ENCODE measurements at places on chromosomes 2 and 18.

- peak; percentile 61 for DNase-seq
Measured at GRCh38 chr2:172083628-172084394, 1.5 kb upstream of the DLX1 start.

DNA sequence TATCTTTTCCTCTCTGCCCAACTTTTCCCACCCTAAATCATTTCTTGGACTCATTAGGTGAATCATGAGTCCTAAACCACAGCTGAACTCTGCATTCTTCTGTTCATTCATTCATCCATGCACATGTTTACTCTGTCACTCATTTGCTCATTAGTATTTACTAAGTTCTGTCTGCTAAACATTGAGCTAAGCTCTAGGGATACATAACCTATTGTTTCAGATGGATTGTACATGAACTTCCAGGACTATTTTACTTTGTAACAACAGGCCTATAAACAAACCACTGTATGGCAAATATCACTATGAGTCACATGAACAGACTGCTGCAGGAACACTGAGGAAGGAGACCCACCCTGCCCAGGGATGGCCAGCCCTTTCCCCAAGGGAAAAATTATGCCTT, 14.6 kb upstream of the DYNC2LI1 start:
- no peak for DNase-seq

DNA sequence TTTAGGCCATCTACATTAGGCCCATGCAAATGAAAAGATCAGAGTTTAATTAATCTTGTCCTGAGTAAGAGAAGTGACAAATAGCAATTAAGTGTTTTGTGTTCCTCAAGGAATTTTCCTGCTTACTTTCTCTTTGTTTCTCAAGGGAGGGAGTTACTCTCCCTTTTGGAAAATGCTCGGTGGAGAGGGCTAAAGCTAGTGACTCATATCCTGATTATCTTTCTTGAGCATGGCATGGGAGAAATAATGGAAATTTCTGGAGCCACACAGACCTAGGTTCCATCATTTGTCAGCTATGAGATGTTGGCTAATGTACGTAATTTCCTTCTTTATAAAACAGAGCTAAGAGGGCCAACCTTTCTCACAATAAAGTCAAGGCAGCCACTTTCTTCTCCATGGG, 177.1 kb downstream of the ETAA1 start:
- no peak for DNase-seq

GRCh38 chr2:20513946-20514345, 67.1 kb downstream of the RHOB start:
- DNase-seq: no peak

DNA sequence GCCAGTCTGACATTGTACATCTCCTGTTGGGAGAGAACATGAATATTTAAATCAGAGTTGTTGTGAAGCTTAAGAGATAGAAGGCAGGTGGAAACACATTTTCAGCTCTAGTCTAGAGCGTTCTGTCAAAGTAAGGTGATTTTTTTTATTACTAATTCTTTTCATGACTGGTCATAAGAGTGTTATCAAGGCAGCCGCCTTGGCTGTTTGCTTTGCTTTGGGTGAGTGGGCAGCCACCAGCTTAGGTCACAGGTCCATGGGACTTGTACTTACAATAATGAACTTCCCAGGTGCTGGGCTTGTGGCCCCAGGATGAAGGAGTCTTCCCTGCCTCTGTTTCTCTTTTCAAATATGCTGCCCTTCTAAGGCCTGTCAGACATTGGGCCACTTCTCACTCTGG, 256.3 kb downstream of the SRBD1 start:
- DNase-seq: no peak

DNA sequence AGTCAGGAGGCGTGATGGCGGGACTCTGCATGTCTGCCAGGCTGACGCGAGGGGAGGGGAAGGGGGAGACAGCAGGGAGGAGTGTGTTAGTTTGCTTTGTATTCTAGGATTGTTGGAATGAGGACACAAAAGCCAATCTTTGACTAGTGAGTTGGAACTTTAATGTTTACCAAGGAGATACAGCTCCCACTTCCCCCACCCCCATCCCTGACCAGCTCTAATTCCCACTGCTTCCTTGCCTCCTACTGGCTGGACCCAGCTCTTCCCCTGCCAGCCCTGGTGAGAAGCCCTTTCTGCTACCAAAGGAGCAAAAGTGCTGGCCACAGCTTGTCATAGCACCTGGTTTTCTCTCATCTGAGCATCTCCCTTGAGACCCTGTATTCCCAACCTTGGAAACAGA, 84.5 kb downstream of the CELF4 start:
- DNase-seq: no peak

DNA sequence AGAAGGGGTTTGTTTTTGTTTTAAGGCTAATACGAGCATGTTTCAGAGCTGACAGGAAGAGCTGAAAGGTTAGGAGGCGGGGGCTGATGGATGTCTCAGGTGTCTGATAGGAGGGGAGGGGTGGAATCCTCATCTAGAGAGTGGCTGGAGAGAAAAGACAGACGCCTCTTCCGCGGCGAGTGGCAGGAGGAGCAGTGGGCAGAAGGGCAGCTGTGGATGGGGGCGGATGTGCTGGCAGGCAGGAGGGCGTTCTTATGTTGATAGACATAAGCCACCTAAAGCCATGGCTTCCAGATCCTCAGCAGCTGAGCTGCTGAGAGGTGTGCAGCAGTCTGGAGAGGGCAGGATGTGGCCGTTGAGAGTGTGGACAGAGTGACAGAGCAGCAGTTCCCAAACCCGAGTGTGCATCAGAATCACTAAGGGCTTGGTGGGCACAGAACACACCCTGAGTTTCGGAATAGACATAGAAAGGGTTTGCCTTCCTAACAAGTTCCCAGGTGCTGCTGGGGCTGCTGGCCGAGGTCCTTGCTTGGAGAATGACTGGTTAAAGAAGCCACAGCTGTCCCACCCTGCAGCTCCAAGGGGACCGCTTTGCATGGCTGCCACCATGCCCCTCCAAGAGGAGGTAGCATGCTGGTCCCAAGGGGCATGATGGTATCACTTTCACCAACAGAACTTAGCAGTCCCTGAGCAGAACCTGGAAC, 3.0 kb upstream of the ITM2C start:
- no peak for DNase-seq

GRCh38 chr2:220707261-220707660, 864.8 kb downstream of the EPHA4 start:
- no peak for DNase-seq

DNA sequence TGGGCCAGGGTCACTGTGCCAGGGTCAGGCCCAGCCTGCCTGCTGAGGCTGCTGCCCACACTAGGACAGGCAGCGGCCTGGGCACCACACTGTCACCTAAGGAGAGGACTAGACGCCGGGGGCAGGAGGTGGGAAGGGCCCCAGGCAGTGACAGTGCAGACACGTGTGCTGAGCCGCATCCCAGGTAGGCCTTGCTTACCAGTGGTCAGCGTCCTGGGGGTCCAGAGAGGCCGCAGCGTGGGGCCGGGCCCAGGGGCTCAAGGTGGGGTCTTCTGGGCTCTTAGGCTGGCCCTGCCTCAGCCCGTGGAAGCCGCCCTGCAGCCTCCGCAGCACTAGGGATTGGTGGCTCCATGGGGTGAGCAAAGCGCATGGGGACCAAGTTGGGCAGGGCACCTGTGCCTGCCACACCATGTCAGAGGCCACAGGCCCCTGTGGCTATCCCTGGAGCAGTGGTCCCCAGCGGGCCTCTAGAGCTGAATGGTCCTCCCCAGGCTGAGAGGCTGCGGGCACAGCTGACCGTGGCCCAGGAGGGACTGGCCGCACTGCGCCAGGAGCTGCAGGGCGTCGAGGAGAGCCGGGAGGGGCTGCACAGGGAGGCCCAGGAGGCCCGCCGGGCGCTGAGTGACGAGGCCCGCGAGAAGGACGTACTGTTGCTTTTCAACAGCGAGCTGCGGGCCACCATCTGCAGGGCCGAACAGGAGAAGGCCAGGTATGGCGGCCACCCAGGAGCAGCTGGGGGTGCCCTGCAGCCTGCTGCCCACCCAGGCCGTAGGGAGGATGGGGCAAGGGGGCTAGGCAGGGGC, 35.2 kb upstream of the SNED1 start:
- no peak for DNase-seq

DNA sequence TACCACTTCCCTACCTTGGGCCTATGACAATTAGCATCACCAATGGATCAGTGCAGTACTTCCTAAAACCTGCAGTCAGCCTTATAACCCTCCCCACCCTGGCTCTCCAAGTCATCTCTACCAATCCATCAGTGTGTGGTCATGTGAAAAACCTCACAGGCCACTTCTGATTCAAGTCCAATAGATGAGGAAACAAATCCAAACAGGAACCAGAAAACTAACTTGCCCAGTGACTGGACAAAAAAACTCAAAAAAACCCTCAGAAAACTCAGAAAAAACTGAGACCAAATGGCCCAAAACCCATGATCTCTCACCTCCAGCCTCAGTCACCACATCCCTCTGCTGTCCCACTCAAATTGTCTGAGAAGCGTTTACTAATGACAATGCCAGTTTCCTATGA, 43.3 kb downstream of the TGFA start:
- no peak for DNase-seq
